ENCODE measurements at places on chromosomes 3 and 15.

DNA sequence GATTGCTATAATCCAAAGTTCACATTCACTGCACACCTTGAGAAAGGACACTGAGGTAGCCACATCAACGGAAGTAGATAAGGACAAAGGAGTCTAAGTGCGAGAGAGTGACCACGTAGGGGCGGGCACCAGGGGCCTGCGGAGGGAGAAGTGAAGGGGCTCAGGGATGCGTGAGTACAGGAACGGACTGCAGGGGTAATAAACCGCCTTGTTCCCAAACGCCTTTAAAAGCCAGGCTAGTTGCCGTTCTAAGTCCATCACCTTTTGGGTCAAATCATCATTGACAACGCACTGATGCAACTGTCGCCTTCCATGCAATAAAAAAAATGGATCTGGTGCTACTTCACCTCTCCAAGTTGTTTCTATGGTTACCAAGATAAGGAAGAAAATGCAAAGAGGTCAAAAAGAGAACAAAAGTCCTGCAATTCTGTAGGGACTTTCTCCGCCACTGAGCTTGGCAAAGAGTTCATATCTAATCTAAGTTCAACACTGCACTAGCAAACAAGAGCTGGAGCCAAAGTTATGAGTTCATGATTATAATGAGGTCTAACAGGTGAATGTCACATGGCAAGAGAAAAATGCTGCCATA, 32.6 kb upstream of the ATP11B start:
- no peak for DNase-seq

DNA sequence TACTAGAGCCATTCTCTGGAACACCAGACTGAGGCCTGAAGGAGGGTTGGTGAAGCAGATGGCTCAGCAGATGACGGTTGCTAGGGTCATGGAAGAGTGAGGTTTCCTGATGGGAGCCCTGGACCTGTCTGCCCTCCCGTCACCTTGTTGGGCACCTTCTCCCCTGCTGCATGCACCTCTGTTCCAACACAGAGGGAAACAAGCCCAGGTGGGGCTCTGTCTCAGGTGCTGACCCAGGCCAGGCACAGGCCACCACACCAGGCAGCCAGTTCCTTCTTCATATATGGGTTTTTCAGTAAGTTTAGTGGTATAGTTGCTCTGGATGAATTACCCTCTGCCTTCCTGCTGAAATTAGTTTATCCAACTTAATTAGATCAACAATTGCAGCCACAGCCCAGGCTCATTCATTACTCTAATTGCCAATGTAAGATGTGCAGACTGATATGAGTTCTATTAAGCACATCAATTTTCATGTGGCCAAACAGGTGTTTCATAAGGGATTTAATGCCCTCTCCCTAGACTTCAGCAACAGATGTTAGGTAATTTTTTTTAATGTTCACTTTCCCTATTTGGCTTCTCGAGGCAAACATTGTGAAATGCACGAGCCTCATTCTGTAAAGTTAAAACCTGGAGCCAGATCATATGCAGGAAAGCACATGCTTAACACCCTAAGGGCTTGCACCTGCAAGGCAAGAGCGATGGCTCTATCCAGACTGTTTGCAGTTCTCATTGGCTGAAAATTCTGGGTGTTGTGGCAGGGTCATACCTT, 174.8 kb downstream of the CHDH start:
- no peak for DNase-seq

GRCh38 chr3:57038466-57039164, 21.8 kb upstream of the SPATA12 start:
- no peak for DNase-seq

- no peak for DNase-seq
Observed at GRCh38 chr15:95558131-95558530, 772.4 kb upstream of the NR2F2 start.

GRCh38 chr3:139388821-139389551, 461 bp downstream of the COPB2 start:
- DNase-seq: peak; percentile 1

DNA sequence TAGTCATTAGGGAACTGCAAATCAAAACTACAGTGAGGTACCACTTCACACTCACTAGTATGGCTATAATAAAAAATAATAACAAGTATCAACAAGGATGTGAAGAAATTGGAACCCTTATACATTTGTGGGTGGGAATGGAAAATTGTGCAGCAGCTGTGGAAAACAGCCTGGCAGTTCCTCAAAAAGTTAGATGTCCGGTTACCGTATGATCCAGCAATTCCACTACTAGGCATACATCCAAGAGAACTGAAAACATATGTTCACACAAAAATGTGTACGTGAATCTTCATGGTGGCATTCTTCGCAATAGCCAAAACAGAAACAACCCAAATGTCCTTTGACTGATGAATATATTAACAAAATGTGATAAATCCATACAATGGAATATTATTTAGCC, 187.9 kb upstream of the LYSMD4 start:
- DNase-seq: no peak

GRCh38 chr3:103499132-103499900, 1064.5 kb downstream of the ZPLD1 start:
- no peak for DNase-seq

DNA sequence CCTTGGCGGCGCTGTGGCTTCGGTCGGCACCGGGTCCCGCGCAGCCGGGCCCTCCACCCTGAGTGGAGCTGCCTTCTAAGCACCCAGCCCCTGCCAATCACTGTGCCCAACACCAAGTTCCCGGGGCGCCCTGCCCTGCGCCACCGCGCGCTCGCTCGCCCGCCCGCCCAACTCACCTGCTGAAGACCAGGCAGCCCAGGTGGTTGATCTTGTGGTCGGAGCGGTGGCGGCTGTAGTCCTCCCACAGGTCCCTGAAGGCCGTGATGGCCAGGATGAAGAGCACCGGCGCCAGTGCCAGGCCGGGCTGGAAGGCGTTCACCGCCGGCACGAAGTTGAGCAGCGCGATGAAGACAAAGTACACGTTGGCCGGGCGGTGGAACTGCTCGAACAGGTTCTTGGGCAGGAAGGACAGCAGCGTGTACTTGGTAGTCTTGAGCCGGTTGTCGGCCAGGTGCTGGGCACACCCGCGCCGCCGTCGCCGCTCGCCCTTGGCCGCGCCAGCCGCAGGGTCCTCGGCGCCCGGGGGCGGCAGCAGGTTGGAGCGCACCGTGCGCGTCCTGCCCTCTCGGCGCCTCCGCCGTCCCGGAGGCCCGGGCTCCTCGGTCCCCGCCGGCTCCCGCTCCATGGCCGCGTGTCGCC, 536 bp downstream of the ATP10A start:
- peak; percentile 66 for DNase-seq

- no peak for DNase-seq
Observed at GRCh38 chr15:63010920-63011693, 31.4 kb upstream of the TPM1 start.

DNA sequence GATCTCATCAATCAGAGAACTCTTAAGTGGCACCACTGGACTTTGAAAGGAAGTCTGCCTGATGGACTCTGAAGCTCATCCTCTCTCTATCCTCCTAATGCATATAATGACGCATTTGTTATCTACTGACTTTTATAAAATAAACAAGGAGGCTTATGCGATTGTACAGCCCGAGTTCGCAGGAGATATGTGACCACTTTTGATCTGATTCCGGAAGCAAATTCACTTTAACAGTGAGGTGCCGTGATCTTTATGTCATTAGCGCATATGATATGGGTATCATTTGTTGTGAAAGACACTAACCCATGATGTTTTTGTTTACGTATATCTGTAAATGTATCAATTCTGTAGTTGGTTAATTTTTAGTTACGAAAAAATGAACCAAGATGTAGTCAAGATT, 427 bp upstream of the RNF111 start:
- no peak for DNase-seq

GRCh38 chr15:77026501-77027110, 31.7 kb downstream of the PSTPIP1 start:
- no peak for DNase-seq

DNA sequence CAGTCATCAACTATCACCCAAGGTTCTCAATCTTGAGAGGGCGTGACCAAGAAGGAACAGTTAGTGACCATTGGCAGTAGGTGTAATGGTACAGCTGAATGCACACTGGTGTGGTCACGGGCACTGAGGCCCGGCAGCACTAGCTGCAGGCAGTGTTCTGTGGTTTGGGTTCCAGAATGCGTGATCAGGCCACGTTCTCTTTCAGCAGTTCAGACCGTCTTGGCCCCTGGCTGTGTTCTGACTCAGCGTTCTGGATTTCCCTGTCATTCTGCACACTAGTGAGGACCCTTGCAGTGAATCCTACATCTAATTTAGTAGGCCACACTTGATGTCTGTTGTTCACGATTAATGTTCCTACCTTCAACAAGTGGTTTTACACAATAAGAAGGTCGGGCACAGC, 220.5 kb upstream of the SLCO3A1 start:
- DNase-seq: no peak

GRCh38 chr3:88038566-88038965, 20.2 kb downstream of the CGGBP1 start:
- no peak for DNase-seq

DNA sequence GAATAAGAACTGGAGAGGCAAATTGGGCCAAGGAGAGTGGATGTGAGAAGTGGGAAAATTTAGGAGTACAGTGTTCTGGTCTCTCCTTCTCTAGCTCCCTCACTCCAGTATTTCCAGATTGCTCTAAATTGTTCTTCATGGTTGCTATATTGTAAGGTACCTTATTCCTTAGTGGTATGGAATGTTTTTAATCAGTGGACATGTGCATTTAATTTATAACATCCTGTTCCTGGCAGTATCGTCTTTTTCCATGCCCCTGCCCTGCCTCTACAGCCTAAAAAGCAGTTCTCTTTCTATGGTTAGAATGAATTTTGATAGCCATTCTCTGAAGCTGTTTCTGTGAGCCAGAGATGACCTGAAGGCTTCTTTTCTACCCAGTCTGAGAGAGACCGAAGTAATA, 180.5 kb downstream of the TCF12 start:
- no peak for DNase-seq

DNA sequence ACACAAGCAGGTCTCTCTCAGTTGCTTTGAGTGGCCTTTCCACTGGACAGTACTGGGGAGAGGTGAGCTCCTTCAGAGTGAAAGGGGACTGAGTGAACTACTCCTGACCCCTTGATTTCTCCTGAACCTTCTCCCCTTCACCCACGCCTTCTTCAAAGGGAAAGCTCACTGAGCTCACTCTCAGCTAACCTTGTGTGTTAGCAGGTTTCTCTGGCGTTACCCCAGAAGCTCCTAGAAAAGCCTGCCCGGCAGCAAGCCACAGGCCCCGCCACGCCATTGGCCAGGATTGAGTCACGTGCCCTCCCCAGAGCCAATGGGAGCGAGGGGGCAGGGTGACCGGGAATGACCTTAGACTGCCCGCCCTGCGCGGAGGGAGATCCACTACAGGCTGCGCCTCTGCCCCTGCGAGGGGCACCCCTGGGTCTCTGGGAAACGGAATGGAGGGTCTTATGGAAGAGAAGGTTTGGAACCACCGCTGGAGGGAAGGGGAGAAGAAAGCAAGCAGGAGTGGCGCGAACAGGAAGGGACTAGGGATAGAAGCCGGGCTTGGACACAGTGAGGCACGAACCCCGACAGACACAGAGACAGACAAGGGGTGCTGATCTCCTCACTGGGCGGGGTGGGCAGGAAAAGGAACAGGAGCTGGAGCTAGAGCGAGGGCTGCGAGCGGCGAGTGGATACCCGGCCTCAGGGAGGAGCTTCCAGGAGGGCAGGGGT, 17.4 kb upstream of the CLK3 start:
- DNase-seq: peak; percentile 91

- DNase-seq: no peak
Observed at GRCh38 chr15:49223536-49224274, 53.7 kb downstream of the GALK2 start.

GRCh38 chr3:48110463-48110862, 77.8 kb downstream of the CDC25A start:
- DNase-seq: no peak

DNA sequence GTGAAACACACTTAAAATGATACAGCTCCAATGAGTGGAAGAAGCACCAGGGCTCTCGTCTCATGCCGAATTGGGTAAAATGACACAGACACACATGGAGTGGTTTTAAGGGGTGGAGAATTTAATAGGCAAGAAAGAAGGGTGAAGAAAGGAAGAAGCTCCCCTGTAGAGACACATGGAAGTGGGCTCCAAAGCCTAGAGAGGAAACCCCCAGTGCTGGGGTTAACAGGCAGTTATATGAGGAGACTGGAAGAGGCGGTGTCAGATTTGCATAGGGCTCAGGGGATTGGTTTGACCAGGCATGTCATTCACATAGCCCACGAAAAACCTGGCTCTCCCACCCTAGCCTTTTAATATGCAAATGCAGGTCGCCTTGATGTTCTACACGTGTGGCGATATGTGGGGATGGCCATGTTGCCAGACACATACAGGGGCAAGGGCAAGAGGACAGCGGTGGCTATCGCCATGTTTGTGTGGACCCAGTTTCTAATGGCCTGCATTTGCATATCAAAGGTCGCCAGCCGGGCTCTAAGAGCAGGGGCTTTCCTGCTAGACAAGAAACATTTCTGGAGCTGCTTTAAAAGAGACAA, 1.9 kb upstream of the DPH6 start:
- no peak for DNase-seq

- DNase-seq: no peak
Observed at GRCh38 chr3:10187944-10188343, 23.2 kb downstream of the IRAK2 start.
